ENCODE measurements at places on chromosomes 6 and 20.
A peak's percentile ranks its signal among the peaks of the same experiment; 100 is the strongest.

- DNase-seq: no peak
Observed at GRCh38 chr6:107644513-107644912, 154.6 kb downstream of the SOBP start.

DNA sequence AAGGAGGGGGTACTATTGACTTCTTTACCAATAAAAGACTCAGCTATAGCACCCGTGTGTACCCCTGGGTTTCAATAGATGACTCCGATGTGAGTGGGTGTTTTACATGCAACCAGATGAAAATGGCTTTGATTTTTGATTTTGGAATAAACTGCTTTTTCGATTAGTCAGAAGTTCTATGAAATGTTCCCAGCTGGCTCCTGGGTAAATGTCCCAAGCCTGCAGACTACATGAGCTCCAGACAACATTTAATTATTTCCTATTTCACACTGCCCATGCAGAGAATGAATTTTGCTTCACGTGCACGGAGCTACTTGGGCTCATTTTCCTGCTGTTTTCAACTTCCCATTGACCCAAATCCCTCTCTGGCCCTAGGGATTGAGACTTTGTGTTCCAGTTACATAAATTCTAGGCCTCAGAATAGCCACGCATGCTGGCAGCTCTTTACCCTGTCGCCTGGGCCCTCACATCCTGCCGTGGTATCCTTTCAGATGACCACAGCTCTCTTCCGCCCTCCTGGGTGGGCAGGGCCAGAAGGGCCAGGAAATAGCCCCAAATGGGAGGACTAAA is 59.7 kb downstream of the GPR6 start:
- DNase-seq: no peak

DNA sequence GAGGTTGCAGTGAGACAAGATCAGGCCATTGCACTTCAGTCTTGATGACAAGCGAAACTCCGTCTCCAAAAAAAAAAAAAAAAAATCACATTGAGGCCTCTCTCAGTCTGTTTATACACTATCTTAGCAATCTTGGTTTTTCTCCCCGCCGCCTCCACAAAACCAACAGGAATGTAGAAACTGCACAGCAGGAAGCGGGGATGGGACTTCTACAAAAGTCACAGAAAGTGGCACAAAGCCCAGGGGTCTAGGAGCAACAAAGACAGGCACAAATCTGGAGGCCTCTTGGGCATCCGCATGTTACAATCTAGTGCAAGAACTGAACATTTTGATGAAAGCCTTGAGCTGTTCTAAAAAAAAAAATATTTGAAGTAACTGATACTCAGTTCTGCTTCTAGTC is 48.6 kb downstream of the KDM1B start:
- DNase-seq: no peak

DNA sequence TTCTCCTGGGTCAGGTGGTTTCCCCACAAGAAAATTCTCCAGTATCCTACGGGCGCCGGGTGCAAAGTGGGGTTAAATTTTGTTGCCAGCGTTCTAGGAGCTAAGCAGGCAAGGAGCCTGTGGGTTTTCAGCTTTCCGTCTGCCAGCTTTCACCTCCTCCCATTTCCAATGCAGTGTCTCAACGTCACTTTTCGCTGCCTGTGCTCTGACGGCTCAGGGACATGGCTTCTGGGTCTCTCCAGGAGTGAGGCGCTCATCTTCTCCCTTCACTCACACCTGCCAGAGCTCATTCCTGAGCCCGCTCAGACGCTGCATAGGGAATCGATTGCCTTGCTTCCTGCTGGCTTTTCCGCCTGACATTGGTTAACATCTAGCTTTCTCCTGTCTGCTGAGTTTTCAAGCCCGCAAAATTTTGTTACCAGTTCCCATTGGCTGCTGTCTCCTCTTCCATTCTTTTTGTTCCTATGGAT is 7.3 kb upstream of the NAA20 start:
- DNase-seq: peak; percentile 22

GRCh38 chr6:24646771-24647170 is 780 bp upstream of the KIAA0319 start:
- DNase-seq: no peak

DNA sequence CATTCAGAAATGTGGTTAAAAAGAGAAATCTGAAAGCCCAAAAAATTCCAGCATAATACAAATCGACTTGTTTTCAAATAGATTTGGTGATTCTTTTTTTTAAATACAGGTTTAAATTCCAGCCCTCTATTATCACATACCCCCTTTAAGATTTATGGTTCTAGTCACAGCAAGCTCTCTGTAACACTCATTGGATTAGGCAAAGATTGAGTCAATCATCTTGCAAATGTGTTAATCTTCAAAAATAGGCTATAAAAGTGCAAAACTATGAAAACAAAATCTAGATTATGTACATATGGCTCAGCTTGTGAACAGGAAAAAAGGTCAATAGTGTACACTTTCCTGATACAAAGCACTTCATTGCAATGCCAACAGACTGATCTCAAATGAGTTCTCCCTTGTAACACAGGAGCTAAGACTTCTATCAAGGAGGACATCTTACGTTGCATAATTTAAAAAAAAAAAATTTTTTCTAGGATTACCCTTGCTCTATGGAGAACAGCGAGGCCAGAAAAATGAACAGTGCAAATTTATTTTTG is 26.2 kb downstream of the ZNF217 start:
- DNase-seq: no peak

- peak; percentile 77 for DNase-seq
Observed at GRCh38 chr6:62285612-62286469, at the start of gene KHDRBS2. TSS of gene KHDRBS2 (minus strand) at chr6:62286225.

DNA sequence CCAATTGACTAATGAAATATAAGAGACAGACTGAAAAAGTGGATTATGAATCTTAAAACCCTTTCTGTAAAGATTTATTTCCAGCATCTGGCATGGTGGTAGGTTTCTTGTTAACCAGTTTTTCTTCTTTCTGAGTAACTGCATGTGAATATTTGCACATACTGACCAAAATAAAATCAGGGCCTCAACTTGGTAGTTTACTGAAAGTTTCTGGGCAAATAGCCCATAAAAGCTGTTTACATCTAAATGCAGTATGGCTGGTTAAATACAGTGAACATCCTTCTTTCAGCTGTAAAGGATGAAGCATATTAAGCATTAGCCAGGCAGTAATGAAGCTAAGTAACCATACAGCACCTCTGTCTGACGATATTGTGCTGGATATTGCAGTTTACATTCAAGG is 83.6 kb upstream of the EYS start:
- DNase-seq: no peak

- DNase-seq: no peak
Observed at GRCh38 chr6:6837541-6838080, 249.1 kb downstream of the LY86 start.

DNA sequence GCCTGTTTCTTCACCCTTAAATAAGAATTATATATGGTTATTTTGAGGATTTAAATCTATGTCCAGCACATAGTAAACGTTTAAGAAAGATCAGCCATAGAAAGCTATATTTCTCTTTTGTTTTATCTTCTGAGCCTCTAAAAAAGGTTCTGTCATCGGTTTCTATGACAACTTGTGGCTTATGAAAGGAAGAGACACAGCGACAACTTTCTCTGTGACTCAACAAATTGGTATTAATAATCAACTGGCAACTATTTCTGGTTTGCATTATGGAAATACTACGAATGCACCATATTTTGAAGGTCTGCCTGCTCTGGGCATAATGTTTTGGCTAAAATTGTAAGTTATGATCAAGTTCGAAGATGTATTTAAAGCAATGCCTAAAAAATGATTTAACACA is 751.0 kb downstream of the CD109 start:
- no peak for DNase-seq

DNA sequence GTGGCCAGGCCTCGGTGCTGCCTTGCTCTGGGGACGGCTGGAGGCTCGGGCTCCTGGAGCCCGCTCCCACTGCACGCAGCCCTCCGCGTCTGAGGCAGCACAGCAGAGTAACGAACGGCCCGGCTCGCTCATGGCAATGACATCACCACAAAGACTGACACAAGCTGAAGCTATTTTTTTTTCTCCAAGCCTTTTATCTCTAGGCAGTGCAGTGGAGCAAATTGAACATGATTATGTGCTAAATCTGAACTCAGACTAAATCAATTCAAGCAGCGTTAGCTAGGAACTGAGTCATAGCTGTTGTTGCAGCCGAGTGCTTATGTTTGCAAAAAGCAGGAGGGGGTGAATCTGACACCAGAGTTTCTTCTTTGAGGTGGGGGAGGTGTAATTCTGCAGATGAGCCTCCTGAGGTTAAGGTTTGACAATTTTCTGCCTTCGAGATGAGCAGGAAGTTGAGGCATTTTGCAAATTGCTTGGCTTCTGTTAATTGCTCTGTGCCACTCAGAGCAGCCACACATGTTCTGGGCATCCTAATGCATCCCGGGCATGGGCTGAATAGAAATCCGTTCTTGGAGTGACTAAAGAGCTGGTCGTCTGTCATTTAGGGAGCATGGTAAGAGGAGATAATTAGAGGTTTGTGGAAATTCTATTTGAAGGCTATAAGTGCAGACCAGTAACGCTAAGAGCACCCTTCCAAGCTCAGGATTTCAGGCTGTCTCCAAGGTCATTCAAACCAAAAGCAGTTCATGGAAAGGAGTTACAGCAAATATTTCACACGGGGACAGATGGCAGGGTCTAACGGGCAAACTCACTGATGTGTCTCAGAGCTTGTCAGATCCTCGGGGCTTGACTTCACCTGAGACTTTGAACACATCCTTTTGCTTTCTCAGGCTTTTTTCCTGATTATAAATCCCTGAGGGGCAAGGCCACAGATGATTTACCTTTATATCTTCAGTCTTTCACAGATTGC is 155.1 kb upstream of the ENPP5 start:
- DNase-seq: no peak

GRCh38 chr6:23179994-23180393 is 610.6 kb downstream of the HDGFL1 start:
- no peak for DNase-seq

DNA sequence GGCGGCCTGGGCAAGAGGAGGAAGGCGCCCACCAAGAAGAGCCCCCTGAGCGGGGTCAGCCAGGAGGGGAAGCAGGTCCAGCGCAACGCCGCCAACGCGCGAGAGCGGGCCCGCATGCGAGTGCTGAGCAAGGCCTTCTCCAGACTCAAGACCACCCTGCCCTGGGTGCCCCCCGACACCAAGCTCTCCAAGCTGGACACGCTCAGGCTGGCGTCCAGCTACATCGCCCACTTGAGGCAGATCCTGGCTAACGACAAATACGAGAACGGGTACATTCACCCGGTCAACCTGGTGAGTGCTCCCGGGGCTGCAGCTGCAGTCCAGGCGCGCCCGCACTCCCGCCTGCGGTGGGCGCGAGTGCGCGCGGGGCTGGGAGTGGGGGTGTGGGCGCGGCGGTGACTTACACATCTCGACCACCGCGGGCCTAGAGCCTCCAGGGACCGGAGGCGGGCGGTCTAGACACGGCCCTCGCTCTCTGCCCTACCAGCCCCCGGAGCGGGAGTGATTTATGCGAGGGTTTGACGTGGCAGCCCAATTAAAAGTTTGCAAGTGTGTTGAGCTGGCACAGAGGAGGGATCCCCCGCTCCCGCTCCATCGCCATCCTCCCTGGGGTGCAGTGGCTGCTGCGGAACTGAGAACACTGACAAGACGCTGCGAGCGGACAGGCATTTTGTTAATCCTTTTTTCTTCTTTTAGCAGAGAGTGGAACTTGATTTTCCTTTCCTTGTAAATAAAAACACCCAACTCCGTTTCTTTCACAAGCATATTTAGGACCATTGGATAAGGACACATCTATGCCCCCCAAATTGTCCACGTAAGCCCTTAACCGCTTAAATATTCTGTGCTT is 867 bp downstream of the TCF21 start:
- DNase-seq: no peak

DNA sequence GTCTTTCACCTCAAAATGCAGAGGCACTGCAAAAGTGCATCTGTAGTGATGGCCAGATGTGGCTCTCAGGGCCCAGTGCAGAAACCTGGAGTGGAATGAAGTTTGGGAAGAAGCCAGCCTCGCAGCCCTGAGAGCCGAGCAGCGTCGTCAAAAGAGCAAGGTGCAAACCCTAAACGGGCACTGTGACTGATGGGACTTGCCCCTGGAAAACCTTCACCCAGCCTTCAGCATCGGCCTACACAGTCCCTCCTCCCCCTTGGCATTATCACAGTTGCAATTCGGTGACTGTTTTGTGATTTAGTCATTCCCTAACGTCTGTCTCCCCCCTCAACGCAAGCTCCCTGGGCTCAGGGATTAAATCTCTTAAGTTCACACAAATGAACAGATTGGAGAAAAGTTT is 38.6 kb downstream of the TAF4 start:
- no peak for DNase-seq

DNA sequence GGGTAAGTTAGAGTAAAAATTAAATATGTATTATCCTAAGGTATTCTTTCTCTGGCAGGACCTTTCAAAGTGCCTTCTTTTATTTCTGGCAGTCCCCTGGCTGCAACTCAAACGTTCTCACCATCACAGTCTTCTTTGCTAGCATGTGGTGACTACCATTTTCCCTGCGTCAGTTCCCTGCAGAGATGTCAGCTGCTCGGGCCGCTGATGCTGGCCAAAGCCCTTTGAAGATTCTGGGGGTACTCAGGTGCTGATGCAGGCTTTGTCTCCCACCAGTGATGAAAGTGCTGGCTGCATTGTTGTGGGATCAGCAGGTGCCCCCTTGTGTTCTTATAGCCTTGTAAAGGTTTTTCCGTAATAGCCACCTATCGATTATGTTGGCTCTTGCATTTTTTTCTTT is 140.1 kb downstream of the BTBD3 start:
- DNase-seq: no peak

DNA sequence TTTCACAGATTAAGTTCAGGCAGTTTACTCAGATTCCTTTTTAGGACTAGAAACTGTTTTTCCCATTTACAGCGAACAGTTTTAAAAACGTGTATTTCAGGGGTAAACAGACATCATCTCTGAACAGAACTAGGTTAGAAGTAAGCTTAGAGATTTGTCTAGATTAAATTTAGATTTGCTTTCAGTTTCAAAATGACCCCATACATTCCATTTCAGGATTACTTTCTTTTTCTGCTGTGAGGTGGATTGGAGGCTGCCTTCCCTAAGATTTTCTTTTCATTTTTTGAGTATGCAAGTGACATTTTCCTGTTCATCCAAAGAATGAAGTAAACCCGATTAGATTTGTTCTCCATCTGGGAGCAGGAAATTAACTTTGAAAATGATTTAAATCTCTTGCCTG is 747.2 kb downstream of the KHDRBS2 start:
- DNase-seq: no peak

GRCh38 chr20:57231951-57232428 is 34.5 kb downstream of the BMP7 start:
- DNase-seq: peak; percentile 71

- DNase-seq: peak; percentile 48
Observed at GRCh38 chr6:17156112-17156921, 54.5 kb downstream of the STMND1 start.

- no peak for DNase-seq
Observed at GRCh38 chr6:167161851-167162467, 4.2 kb upstream of the GPR31 start.

DNA sequence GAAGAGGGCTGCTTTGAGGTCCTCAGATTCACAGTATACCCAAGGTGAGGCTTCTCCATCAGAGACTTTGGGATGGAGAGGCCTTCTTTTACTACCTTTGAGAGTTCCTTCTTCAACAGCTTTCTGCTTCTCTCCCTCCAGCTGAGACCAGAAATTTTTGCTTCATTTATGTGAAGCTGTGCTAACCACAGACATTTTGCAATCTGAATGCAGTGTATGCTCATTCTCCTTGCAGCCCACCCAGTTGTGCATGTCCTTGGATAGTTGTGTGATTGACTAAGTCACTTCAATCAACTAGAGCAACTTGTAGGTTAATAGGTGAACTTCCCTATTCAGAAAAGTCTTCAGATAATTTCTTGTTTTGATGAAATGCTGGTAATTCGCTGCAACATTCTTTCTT is 20.1 kb downstream of the DCBLD1 start:
- no peak for DNase-seq

All from iPS DF 6.9 (cell line).